A549 treated with ZK216348 at 1 μM for 4 hours (cell line): ENCODE measurements at places on chromosomes 1 and 21. TPM values are rescaled to one million over a fixed set of nuclear protein-coding genes. Genes with fewer than 3 reads are reported as not detected.

PPIAL4G gene
- total RNA-seq, result not detected in 5 replicates

EIF2D gene
- total RNA-seq, result 30.3 to 36.6 TPM (median 34.8 TPM) in 5 replicates

C1orf21 gene
- 5.7 to 16.4 TPM (median 10.0 TPM) in 5 replicates for total RNA-seq

TNFRSF4 gene
- total RNA-seq, result 0.20 to 0.23 TPM in 2 of 5 replicates, not detected in the others

LRRC53 gene
- not detected in 5 replicates for total RNA-seq

KIF14 gene
- 5.6 to 12.7 TPM (median 10.9 TPM) in 5 replicates for total RNA-seq

NTMT2 gene
- not detected in 5 replicates for total RNA-seq
